ENCODE measurements at places on chromosomes 12 and 14.

DNA sequence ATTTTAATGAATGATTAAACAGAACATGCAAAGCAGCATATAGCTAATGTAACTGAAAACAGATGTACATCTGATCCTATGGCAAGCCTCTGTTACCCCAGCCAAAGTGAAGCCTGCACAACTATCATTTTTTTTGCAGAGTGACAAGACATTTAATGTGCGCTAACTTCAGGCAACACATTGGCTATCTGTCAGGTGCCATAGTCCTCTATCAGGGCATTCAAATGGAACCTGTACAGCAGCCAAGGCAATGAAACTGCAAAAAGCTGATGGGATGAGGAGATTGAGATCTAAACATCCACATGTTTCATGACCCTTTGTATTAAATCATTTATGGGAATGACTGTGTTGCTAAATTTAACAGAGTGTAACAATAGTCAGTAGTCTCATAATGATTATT, 1088.5 kb upstream of the TMEM132C start:
- no peak for DNase-seq

GRCh38 chr12:50062728-50063460, 5.5 kb downstream of the ASIC1 start:
- no peak for DNase-seq

- DNase-seq, result no peak
Observed at GRCh38 chr12:104422441-104422840, 34.3 kb upstream of the CHST11 start.

DNA sequence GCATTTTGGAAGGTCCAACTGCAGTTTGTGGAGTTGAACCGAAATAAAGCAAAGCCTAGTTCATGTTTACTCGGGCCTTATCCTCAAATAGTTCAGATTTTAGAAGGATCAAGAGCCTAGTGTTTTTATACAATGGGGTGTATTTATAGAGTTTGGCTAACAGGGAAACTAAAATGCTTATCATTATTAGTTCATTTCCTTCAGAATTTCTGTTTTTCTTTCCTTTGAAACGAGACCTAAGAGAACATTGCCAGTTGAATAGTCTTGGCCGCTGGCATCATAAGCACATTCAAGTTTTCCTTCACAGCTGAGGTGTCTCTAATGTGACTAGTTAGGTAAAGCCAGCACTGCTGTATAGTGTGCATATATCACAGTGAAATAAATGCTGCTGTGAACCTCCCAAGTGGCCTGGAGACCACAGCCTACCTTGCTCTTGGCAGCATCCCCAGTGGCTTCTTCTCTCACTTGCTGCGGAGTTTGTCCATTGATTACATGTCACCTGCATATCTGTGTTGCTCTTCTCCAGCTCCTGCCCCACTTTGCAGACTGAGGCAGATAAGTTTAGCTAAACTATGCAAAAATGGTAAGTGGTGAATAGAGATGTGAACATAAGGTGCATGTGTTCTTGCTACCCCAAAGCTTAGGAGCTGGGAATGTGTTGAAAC, 88.8 kb downstream of the ANO6 start:
- no peak for DNase-seq

GRCh38 chr14:99512110-99512449, 30.9 kb downstream of the CCNK start:
- DNase-seq, result no peak

GRCh38 chr14:24264298-24264697, 1.3 kb upstream of the TGM1 start:
- DNase-seq, result no peak

DNA sequence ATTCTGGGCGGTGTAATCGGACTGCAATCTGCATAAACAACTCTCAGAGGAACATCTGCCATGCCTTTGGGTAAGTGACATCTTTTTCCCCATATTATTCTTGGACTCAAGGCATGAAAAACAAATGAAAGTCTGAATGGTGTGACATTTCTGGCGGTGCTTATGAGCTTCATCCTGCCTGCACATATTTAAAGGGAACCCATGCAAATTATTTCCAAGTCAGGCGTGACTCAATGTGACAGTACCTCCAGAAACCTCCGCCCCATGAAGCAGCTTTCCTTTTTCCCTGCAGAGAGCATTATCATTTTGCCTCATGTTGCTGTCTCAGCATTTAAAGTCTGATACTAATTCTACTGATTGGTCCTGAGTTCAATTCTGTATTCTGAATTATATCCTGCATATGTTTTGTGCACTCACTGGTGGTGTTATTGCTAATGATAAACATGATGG, 585.4 kb downstream of the SNAPC1 start:
- DNase-seq, result no peak

DNA sequence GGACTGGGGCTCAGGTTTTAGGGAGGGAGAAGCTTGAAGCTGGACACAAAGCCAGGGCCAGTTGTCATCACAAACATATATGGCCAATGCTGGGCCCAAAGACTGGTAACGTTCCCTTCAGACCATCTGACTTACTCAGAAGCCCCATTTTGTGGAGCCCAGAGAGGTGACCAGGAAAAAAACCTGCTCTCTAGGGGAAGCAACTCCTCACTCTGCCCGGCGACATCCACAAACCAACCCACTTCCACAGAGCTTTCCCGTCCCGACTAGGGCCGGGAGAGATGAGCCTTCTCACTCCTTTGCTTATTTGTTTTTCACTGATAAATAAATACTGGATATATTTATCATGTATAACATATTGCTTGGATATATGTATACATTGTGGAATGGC, 180.9 kb upstream of the RTL1 start:
- DNase-seq, result no peak

DNA sequence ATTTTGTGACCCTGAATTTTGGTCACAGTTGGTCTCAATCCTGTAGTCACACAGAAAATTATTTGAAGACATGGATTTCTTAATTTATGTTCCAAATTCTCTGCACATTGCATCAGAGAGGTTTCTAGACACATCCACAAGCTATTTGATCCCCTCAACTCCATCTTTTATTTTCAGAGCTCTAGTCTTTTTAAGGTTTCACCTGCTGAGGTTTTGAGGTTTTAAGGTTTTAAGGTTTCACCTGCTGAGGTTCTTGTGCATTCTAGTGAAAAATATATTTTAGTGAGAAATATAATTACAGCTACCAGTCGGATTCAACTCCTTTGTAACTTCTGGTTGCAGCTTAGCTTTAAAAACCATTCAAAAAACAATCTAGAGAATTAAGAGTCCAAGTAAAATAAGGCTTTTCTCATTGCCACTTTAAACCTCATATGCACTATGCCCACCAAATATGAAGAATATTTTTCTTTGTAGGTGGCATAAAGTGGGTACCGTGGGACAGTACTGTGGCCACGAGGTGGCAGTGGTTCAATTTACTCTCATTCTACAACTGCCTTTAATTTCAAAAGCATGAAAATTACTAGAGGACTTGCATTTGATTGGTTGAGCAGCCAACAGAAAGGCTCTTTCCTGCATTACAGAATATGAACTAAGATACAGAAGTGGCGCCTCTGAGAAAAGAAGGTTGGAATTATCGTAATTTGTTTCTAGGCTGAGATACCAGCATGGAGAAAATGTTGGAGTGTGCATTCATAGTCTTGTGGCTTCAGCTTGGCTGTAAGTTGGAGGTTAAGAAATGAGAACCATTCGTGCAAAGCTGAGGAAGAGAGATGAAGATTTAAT, 366.5 kb upstream of the OR4E1 start:
- peak; percentile 11 for DNase-seq

DNA sequence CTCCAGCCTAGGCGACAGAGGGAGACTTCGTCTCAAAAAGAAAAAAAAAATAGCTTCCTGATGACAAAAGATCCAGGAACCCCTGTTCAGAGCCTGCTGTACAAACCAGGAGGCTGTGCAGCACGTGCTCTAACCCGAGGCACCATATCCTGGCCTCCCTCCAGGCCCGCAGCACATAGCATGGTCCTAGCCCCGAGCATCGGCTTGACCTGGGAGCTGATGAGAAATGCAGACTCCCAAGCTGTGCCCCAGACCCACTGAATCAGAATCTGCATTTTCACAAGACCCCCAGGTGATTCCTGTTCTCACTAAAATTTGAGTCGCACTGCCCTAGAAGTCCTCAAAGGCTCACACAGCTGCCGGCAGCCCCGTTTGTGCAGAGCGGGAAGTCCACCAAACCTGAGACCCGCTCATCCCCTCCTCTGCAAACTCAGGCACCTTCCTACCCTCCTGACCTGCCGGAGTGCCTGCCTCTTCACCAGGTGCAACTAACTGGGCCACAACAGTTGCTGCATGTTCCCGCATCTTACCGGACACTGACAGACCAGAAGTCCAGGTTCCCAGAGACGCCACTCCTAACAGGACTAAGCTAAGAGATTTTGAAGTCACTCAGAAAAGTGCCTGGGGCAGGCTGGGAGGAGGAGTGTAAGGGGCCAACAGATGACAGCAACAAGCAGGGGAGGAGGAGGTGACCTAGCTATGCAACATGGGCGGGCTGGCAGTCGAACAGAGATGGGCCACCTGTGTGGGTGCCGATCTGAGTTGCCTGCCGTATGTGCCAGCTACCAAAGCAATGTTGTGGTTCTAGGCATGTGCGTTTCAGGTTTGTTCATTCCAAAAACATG, 24.0 kb upstream of the RIN3 start:
- no peak for DNase-seq

DNA sequence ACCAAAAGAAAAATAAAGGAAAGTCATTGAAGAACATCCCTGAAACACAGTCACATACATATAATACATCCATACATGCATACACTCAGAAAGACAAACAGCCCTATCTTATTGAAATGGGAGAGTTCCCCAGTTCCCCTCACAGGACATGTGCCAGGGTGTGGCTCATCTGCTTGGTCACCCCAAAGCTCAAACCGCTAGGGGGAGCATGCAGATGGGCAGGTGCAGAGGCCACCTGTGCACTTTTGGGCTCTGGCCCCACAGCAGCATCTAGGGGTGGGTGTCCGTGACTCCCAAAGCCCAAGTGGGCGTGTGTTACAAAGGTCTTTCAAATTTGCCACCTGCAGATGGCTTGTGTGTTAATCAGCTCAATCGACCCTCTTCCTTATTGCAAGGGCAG, 75.2 kb downstream of the CMAS start:
- no peak for DNase-seq

GRCh38 chr12:91588874-91589454, 406.3 kb upstream of the DCN start:
- DNase-seq, result no peak

DNA sequence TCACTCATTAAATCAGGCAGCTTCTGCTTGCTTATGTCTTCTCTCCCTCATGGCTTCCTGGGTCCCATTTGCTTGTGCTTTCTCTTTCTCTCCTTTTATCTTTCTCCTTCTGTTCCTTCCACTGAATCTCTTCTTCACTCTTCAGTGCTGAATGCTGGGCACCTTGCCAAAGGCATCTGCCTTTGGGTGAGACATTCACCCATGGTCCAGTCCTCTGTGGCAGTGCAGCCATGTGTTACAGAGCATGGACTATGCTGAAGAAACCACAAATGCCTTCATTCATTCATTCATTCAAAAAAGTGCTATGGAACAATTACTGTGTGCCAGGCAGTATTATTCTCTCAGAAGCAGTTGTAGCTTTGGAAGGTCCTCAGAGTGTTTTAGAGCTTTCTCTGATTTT, 344.4 kb upstream of the STXBP6 start:
- no peak for DNase-seq

GRCh38 chr14:71235875-71236274, 328.6 kb downstream of the PCNX1 start:
- DNase-seq, result no peak

DNA sequence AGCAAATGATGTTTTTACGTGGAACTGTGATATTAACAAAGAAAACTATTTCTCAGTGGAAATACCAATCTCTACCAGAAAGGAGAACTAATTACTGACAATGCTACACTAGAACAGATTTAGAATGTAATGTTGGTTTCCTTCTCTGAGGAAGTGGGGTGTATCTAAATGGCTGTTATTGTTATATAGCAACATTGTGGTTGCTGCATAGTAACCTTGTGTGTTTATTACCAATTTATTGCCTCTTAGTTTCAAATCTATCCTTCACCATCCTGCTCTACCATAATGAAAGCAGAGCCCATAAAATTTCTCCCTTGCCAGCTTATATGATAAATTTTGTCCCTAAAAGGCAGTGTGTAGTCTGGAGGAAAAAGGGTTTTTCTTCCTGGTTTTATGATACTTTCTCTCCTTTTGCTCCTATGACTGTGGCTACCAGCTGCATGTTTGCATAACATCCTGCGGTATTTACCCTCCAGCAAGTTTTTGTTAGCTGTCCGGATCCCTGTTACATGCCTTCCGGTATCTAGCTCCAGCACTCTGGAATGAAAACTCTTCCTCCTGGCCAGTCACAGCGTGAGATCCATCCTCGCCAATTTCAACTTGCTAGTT, 5.7 kb upstream of the KLRK1 start:
- peak; percentile 86 for DNase-seq

DNA sequence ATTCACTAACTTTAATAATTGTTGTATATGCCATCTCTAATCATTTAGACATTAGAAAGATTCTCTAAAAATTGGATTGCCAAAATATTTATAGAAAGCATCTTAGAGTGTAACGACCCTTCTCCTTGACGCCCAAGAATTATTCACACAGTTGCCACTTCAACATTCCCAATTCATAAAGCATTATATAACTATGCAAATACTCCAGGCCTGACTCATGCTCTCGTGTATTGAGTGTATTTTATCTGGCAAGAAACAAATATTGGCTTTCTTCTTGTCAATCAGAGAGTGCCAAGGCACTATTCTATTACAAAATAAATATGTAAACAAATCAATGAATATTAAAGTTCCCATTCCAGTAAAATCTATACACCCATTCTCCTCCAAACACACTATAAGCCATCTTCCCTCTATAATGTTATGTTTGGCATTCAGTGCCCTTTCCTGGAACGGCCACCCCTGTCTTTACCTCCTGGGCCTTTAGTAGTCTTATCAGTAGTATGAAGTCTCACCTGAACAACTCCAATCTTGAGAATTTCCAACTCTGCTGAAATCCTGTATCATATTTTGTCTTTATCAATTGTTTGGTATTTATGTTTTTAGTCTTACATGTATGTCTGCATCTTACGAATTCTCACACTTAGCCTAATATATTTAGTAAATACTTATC, 182.6 kb downstream of the PIK3C2G start:
- DNase-seq, result no peak

DNA sequence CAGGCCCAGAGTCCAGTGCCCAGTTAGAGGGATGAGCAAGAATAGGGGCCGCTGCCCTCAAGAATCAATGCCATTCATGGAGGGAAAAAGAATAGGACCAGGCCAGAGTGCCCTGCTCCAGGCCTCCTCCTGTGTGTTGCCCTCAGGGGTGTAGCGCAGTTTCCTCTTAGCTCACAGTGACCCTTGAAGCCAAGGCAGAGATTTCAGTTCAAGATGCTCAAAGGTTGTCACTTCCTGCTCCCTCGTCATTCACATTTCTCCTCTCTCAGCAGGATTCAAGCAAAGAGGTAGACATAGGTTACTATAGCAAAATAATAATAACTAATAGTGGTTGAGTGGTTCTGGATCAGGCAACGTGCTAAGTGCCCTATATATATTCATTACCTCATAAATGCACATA, 55.1 kb upstream of the PELI2 start:
- DNase-seq, result no peak
